Activated CD4-positive, alpha-beta T cell treated with anti-CD3 and anti-CD28 coated beads, Interleukin-2, amount 50 U/mL, for 24 hours (primary cell): ENCODE measurements at places on chromosomes 1 and 21.

- DNase-seq, result no peak
Measured at GRCh38 chr1:194159941-194160340, 973.5 kb upstream of the B3GALT2 start.

DNA sequence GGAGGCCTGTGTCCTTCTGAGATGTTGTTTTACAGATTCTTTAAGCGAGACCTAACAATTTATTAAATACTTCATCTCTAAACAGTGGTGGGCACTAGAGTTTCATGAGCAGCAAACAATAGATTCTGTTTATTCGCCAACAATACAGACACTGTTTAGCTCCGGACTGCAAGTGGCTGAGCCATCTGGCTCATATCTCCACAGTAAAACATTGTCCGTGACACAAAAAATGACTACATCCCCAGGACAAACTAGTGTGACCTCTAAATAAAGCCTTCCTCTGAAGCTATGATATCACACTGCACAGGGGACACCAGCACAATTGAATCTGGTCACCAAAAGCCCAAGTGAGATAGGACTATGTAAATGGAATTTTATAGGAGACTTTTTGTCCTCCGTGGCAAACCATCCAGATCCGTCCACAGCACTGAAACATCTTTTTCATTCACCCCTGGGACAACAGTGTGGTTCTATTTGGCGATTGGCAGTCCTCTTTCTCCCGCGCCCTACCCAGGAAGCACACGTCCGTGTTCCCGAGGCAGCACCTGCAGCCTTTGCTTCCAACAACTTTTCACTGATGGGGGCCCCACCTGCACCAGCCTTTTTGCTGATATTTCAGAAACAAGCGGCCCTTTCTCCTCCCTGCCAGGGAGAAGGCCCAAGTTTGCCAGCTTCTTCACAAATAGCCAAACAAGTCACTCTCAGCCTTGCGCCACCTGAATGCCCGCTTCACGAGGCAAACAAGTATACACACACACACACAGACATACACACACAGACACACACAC lies 47.4 kb downstream of the OLIG1 start:
- DNase-seq, result no peak

GRCh38 chr1:1528301-1529267 lies 11.8 kb downstream of the TMEM240 start:
- no peak for DNase-seq

- DNase-seq, result no peak
Measured at GRCh38 chr1:41833519-41834000, 85.2 kb downstream of the HIVEP3 start.

GRCh38 chr1:37068897-37069296 lies 34.6 kb upstream of the GRIK3 start:
- no peak for DNase-seq

- no peak for DNase-seq
Measured at GRCh38 chr1:111731956-111732355, 7.2 kb downstream of the INKA2 start.

- no peak for DNase-seq
Measured at GRCh38 chr1:34715139-34715538, 39.7 kb upstream of the GJB5 start.

DNA sequence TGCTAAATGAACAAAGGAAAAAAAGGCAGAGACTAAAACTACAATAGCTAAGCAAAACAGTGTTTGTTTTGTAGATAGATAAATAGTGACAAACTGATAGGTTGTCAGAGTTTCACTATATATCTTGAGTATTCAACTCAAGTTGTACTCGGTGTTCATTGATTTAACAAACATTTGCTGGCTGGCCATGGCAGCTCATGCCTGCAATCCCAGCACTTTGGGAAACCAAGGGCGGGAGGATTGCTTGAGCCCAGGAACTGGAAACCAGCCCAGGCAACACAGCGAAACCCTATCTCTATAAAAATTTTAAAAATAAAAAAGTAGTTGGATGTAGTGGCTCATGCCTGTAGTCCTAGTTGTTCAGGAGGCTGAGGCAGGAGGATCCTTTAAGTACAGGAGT lies 17.3 kb downstream of the C1orf185 start:
- DNase-seq, result no peak

GRCh38 chr1:6028042-6028850 lies 17.4 kb upstream of the KCNAB2 start:
- DNase-seq, result peak; percentile 23

GRCh38 chr1:38624336-38625039 lies 235.1 kb downstream of the RRAGC start:
- no peak for DNase-seq

DNA sequence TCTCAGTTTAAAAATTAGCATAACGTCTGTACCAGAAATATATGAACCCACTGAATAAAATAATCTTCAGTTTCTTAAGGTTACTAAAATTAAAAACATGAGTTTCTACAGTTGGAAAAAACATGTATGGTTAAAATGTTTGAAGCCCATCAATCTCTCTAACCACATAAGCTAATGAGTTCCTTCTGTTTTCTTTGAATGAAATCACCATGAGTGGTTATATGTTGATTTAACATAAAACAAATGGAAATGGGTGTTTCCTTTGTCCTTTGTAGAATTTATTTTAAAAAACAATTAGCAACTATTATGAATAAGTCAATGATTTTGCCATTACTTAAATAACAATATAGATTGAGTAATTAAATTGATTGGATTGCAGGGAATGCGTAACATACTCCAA lies 3.0 kb upstream of the ADGRL2 start:
- no peak for DNase-seq

- no peak for DNase-seq
Measured at GRCh38 chr1:212040629-212041412, 5.3 kb downstream of the DTL start.

- DNase-seq, result no peak
Measured at GRCh38 chr1:37875833-37876232, 16.4 kb upstream of the MTF1 start.

DNA sequence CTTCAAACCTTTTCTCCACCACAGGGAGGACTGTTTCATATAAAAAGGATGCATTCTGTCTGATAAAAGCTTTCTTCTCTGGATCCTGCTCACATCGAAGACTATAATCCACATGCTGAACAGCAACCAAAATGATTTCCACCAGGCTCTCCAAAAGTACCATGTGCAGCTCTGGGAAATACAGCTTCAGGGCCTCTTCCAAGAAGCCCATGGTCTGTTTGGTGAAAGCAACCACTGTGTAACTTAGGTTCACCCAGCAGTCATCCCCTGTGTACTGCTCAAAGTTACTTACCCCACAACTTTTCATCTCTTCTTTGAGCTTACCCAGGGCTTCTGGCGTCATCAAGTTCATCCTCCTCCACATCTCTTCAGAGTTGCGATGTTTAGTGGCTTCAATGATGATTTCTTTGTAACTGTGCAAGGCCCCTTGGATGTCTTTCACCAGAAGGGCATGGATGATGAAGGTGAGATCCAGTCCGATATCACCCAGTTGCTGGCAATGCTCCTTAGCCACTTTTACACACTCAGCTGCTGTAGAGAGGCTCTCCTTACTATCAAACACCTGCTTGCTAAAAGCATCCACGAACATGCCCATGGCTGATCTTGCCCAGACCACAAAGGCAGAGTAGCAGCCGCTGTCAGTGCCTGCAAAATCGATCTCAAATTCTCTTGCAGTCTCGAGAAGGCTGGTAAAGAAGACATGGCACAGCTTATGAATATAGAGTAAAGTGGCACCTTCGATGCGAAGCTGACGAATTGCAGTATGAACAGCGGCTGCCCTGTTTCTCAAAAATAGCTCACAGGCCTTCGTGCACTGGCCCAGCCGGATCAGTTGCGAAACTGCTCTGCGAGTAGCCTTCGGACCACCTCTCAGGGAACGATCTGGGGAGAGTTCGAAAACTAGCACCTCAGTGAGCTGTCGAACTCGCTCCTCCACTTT lies 1.7 kb downstream of the EXOC8 start:
- DNase-seq, result no peak

DNA sequence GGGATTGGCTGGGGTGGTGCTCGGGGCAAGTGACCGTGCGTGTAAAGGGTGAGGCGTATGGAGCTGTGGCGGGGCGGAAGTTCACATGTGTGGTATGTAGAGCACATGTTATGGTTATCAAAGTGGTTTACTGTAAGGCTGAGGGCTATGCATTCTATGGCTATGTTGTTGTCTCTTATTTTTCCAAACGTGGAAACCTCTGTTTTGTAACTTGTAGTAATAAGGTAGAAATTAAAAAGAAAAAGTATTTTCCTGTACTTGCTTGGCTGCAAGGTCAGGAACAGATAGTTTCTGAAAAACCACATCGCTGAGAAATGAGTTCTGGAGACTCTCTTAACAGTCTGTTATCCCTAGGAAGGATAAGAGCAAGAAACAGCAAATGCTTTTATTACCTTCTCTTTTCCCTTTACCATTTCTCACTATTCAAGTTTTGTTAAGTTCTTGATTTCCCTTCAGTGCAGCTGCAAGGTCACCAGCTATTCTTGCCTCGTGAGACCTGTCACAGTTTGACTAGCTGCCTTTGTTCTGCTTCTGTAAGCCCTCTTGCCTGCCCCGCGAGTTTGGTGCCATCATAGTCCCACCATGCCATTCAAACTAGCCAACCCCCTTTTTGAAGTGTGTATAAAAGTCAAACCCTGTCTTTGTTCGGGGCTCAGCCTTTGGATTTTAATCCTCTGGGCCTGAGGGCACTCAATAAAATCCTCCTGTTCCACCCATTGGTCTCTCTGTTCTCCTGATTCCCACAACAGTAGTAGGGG lies 9.5 kb downstream of the RNU1-2 start:
- peak; percentile 67 for DNase-seq

GRCh38 chr1:204461331-204462228 lies 33.0 kb downstream of the PIK3C2B start:
- DNase-seq, result no peak

GRCh38 chr1:85359874-85360721 lies 83.7 kb upstream of the BCL10 start:
- DNase-seq, result no peak

DNA sequence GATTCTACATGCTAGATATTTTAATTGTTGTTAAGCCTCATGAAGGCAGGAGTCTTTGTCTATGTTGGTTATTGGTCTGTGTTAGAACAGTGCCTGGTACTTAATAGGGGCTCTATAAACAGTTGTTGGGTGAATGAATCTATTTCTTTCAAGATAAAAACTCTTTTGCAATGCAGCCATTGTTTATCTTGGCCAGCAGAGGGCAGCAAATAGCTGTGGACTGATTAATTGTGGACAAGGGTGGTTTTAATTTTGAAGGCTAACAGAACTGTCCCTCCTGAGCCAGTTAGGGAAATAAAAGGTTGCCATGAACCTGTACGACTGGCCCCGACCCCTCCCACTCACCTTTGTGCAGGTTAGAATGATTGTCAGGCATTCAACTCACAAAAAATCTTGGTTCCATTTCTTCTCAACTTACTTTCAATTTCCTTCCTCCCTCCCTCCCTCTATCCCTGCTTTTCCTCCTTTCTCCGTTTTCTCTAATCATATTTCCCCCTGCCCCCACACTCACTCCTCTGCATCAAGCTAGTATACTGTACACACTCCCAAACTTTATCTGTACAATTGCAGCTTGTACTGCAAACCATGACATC lies 66.3 kb upstream of the DIRAS3 start:
- no peak for DNase-seq

GRCh38 chr1:198669023-198669698 lies 30.3 kb downstream of the PTPRC start:
- no peak for DNase-seq

GRCh38 chr1:78607944-78608343 lies 12.3 kb upstream of the IFI44L start:
- no peak for DNase-seq

DNA sequence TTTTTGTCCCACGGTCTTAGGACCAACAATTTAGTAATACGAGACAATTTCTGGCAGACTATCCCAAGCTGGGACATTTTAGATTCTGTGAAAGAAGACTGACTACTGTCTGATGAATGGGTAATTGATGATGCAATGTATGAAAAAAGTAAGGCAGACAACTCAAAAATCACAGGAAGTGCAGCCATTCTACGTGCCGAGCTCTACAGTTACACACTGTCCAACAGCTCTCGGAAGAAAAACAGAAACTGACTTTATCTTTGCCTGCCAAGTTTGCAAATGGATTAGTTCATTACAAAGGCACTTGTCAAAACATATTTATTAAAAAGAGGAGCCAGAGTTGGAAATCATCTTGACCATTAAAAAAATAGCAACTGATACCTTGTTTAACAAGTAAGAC lies 31.3 kb downstream of the ZBTB8B start:
- no peak for DNase-seq

- no peak for DNase-seq
Measured at GRCh38 chr1:114345930-114346479, 165.0 kb downstream of the TRIM33 start.

DNA sequence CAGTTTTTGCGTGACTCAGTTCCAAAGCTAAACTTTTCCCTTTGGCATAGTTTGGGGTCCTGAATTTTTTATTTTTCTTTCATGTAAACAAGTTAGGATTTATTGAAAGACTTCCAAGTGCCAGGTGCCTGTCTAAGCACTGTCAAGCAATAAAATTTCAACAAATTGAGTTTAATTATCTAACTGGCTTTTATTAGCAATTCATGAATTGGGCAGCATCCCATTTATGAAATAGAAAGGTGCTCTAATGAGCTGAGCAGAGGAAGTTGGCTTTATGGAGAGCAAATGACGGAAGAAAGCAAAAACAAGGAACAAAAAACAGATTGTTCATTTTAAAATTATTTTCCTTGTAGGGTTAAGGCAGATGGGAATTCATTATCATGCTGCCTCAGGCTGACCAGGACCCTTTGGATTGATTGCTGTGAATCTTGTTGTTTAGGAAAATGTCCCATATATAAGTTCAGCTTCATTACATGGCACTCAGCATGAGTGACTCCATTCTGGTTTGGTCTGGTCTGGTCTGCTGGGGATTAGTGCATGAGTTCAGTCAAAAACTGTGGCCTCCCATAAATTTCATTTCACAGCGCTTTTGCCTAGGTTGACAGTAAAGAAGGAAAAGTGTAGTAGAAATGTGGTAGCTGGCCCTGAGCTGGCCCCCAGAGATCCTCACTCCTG lies 21.5 kb upstream of the COG2 start:
- no peak for DNase-seq

GRCh38 chr1:225691377-225691776 lies 38.5 kb upstream of the ENAH start:
- no peak for DNase-seq

DNA sequence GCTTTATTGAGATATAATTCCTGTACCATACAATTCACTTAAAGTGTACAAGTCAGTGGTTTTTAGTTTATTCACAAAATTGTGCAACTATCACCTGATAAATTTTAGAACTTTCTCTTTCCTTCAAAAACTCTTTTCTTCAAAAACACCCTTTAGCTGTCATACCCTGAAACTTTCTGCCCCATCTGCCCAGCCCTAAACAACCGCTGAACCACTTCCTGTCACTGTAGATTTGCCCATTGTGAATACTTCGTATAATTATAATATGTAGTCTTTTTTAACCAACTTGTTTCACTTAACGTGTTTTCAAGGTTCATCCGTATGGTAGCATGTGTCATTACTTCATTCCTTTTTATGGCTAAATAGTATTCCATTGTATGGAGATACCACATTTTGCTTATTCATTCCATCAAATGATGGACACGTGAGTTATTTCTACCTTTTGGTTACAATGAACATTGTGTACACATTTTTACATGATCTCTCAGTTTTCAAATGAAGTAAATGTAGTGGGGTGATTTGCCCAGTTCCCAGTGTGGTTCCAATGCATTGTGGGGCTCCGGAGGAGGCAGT lies 37.9 kb downstream of the WNT4 start:
- no peak for DNase-seq

- DNase-seq, result no peak
Measured at GRCh38 chr1:36149973-36150295, 648 bp upstream of the TRAPPC3 start.
